ENCODE measurements at places on chromosomes 7 and 10.

GRCh38 chr10:3408603-3409365, 236.2 kb upstream of the PITRM1 start:
- no peak for DNase-seq

GRCh38 chr10:13462551-13462950, 66.3 kb downstream of the BEND7 start:
- DNase-seq, result no peak

GRCh38 chr10:95531994-95532399, 29.2 kb downstream of the SORBS1 start:
- no peak for DNase-seq

DNA sequence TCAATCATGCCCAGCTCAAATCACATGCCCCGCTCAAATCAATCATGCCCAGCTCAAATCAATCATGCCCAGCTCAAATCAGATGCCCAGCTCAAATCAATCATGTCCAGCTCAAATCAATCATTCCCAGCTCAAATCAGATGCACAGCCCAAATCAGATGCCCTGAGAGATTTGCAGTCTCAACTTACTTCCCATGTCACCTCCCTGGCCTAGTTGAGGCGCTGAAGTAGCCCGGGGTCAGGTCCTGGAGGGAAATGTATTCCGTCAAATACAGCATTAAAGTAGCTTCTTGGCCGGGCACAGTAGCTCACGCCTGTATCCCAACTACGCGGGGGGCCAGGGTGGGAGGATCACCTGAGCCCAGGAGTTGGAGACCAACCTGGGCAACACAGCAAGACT, 15.7 kb upstream of the PRKAR1B start:
- DNase-seq, result no peak

DNA sequence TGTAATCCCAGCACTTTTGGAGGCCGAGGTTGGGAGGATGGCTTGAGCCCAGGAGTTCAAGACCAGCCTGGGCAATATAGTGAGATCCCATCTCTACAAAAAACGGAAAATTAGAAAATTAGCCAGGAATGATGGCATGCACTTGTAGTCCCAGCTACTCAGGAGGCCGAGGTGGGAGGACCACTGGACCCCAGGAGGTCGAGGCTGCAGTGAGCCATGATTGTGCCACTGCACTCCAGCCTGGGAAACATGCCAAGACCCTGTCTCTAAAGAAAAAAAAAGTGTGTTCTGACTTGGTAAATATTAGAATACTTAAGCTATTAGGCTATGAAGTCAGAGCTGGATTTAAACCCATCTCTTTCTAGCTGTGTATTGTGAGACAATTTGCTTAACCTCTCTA, 81.0 kb upstream of the KAT6B start:
- DNase-seq, result no peak

DNA sequence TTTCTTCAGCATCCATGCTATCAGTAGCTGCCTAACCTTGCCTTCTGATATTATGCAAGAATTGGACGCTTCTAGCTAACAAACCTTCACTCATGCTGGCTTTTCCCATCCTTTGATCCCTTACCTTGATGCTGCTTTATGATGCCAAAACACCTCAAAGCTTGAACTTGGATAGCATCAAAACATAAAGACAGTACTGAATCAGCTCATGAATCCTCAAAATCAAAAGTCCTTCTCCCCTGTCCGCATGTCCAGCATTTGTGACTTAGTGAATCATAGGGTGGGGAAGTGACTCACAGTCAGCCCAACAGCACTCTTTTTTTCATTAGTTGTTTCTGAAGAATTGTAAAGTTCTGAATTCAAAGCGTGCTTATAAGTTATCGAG, 89.5 kb upstream of the PIK3CG start:
- DNase-seq, result no peak

DNA sequence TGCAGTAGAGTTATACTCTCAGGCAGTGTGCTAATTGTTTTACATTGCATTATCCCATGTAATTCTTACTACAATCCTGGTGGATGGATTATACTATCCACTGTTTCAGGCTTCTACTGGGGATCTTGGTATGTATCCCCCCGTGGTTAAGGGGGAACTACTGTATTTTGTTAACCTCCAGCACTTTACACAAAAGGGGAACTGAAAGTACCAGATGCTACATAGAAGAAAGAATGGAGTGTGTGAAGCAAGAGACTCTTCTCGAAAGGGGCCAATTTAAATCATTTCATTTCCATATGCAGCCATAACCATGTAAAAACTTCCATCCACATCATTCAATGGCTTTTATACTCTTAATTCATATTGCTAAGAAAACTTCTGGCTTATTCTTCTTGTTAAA, 69.4 kb downstream of the C1GALT1 start:
- DNase-seq, result no peak

- no peak for DNase-seq
Measured at GRCh38 chr7:113828581-113828980, 90.2 kb downstream of the PPP1R3A start.

DNA sequence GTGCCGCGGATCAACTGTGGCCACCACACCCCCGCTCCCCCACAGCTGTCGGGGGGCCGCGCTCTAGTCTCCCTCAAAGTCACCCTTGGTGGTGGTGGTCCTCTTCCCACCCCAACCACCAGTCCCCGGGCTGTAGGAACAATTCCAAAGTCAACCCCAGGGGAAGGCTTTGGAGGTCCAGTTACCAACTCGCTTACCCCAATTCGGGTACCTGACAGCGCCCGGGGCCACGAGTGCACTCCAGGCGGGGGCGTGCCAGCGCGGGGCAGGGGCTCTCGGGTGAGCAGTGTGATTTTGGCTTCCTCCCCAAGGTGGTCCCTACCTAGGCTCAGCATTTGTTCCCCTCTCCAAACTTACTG, 584 bp upstream of the ZMIZ1 start:
- DNase-seq, result no peak

DNA sequence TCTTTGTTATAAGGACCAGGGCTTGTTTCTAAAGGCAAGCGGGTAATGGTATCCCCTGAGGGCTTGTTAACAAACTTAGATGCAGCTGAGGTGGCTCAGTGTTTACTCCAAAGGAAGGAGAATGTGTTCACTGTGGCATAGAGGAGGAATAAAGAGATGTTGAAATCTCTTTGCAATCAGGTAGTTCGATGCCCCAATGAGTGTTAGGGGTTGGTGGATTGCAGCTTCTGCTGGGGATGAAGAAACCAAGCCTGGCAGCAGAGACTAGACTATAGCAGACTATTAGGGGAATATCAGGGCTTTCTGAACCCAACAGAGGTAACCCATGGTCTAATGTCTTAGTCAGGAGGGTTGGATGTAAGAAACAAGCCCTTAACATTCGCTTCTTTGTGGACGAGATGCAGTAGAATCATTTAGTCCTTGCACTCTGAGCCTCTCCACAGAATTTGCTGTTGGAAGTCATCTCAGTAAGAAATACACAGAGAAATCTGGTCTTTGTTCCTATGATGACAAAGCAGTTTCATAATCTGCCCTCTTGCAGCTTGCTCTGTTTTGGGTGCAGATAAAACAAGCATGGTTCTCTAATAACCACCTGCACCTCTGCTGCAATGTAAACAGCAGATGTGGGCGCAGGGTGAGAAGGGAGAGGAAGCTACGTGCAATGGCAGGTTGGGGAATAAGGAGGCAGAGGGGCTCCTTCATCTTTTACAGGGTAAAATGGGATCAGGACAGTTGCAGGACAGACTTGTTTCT, 108.6 kb downstream of the NRF1 start:
- no peak for DNase-seq
